Activated CD4-positive, alpha-beta T cell treated with anti-CD3 and anti-CD28 coated beads, Interleukin-2, amount 50 U/mL, for 4 hours (primary cell): ENCODE measurements at places on chromosomes 6 and 20.

DNA sequence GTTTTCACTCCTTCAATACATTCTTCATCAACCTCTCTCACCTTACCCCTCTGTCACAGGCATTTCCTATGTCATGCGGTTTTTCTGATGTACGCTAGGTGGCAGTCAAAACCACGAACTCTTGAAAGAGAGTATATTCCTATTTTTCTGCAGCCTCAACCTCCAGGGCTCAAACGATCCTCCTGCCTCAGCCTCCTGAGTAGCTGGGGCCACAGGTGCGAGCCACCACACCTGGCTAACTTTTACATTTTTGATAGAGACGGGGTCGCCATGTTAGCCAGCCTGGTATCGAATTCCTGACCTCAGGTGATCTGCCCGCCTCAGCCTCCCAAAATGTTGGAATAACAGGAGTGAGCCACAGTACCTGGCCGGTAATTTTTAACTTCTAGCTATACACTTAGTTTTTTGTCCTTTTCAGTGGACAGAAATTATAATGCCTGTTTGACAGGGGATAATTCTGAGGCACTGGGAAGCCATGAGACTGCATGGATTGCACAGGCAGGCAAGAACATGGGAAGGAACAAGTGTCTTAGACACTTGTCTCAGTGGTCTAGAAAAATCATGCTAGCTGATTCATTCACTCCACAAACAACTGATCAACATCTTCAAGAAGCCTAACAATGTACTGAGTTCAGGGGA, 22.5 kb upstream of the HFE start:
- peak; percentile 29 for DNase-seq

DNA sequence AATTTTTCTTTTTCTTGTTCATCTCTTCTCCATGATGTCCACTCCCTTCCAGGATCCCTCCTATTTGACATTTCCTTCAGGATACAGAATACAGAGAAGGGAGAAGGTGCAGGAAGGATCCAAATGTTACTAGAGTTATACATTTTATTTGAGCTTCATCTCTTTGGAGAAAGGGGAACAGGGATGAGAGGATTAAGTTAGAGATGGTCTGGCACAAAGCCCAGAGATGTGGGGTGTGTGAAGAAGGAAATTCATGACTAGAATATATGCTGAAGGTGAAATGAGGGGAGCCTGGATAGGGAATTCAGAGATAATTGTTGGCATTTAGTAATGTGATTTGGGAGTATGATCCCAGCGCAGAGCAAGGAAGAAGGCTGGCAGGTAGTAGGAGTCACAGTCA, 22.5 kb upstream of the SRPK1 start:
- DNase-seq = no peak

DNA sequence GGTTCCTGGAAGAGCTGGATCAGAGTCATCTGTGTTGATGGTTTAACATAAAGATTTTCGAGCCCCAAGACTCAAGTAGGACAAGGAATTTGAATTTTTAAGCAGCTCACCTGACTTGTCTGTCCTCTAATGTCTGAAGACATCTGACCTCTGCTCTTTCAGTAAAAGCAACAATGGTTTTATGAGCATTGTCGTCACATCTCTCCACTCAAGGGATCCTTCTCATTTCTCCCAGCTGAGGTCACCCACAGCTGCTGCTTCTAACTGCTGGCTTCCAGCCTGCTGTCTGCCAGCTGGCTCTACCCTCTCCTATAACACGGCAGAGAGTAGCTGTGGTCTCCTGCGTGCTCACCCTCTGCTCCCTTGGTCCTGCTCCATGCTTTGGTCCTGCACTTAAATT, 24.7 kb upstream of the HDAC2 start:
- no peak for DNase-seq

DNA sequence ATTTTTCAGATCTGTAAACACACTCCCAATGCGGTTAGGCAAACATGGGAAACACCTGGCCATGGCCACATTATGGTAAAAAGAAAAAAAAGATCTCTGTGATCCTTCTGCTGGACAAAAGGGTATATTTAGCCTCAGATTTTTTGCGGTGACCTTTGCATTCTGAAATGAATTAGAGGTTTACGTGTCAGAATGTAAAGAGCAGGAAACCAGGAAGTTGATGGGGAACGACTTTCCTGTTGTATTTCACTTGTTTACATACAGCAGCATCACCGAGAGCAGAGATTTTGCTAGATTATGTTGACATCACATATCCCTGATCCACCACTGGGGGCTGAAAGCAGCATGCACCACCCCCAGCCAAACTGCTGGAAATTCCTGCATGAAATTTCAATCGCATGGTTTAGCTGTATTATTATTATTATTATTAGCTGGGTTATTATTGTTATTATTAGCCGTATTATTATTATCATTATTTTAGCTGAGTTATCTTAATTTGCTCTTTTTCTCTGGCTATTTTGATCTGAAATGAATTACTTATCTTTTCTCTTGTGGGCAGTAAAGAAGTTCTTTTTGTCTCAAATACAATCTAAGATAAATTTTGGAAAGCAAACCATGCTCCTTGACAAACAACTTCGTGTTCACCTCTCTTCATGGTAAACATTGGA, 189.4 kb downstream of the ZFP64 start:
- DNase-seq = no peak

- no peak for DNase-seq
These were observed 33.5 kb upstream of the MANEA start for GRCh38 chr6:95543798-95544197.

- DNase-seq = no peak
These were observed 75.2 kb upstream of the GLP1R start for GRCh38 chr6:38973178-38974057.

- no peak for DNase-seq
These were observed 350.8 kb downstream of the RNGTT start for GRCh38 chr6:88612631-88613030.

DNA sequence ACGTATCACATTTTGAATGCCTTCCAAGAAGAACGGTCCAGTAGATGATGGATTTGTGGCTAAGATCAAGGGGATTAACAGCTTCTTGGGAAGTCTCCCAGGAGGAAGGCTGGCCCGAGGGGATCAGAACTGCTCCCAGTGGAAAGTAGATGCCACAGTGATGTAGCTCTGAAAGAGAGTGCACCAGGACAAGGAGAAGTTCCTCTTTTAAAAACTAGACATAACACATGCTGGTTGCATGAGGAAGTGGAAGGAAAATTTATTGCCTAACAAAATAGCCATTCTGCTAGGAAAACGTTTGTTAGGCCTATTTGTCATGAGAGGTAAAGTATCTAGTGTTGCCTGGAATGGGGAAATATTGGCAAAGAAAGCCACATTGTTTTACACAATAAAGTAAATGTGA, 87.8 kb downstream of the CDH26 start:
- DNase-seq = no peak

- no peak for DNase-seq
These were observed 141.1 kb downstream of the PDSS2 start for GRCh38 chr6:107318100-107318736.

GRCh38 chr20:36974660-36975059, 23.2 kb upstream of the SAMHD1 start:
- DNase-seq = no peak

DNA sequence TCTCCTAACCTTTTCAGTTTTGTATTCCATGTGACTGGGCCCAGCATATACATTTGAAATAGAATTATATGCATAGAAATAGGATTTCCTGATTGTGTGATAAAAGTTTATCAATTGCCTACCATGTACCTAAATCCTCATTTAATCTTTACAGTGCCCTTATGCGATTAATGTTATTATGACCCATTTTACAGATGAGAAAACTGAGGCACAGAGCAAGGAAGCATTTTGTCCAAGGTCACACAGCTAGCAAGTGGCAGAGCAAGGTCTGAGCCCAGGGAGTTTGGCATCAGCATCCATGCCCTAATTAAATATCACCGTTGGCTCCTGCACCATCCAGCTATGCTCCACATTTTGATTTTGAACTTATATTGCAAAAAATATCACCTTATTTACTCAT, 28.2 kb upstream of the PAX1 start:
- no peak for DNase-seq

DNA sequence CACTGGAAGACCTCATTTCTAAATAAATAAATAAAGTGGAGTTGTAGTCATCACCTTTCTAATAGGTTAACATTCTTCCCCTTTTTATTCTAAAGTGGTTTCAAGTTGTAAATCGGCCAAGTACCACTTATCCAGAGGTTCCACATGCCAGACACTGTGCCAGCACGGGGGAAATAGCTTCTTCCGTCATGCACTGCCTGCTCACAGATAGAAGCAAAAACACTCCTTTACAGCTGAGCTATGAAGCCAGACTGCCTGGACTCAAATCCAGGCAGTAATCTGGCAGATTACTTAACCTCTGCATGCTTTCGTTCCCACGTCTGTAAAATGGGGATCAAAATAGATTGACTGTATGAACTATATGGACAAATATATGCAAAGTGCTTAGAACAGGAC, 17.2 kb upstream of the SCML4 start:
- no peak for DNase-seq

DNA sequence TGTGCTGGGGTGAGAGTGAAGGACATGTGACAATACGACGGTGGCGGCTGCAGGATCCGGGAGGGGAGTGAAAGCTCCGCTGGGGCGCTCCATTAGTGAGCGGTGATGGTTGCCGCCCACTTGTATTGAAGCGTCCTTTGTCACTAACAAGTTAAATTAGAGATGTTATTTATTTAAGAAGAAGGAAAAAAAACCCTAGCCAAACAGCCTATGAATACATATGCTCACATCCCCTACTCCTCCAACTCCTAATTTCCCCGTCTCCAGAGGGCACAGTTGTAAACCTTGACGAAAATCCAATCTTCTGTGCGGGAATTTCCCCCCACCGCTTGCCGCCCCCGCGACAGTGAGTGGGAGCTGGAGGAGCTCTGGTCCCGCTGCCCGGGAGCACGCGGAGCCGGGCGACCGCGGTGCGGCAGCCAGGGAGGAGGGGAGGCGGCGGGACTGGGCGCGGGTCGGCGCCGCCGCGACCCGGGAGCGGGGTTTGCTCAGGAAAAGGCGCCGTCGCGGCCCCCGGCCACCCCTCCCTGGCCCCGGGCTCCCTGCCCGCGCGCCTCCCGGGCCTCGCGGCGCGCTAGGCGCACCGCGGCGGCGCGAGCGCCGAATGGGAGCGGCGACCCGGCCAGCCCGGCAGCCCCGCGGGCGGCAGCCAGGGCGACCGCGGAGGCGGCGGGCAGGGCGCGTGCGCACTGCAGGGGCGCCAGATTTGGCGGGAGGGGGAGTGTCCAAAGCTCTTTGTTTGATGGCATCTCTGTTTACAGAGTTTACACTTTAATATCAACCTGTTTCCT, at the start of gene MYB:
TSS of gene MYB (plus strand) at position 767 of the 791 bp plus-strand sequence. CDS start 206 bp downstream, outside the sequence.
- peak; percentile 59 for DNase-seq

- peak; percentile 59 for DNase-seq
These were observed 47.1 kb upstream of the ENTPD6 start for GRCh38 chr20:25148181-25148981.

GRCh38 chr20:695165-695866, 19.7 kb upstream of the SCRT2 start:
- no peak for DNase-seq

GRCh38 chr6:35922139-35922554, 1.2 kb upstream of the SRPK1 start:
- no peak for DNase-seq

DNA sequence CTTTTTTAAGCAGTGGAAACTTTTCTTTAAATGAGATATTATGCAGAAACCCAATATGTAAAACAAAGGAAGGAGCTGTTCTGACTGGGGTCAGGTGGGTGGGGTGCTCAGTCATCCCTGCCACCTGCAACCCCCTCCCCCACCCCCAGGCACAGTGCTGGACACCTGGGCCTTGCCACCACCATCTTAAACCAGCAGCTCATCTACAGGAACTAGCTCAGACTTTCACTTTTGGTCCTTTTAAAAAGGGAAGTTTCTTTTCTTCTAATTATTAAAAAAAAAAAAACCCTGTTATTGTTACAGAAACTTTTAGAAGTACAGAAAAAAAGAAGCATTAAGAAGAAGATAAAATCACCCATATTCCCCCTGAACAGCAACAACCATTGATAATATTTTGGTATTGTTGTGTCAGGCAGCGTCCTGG, 37.1 kb downstream of the PPP1R16B start:
- DNase-seq = peak; percentile 71

GRCh38 chr6:27293436-27294098, 18.5 kb downstream of the POM121L2 start:
- DNase-seq = no peak

DNA sequence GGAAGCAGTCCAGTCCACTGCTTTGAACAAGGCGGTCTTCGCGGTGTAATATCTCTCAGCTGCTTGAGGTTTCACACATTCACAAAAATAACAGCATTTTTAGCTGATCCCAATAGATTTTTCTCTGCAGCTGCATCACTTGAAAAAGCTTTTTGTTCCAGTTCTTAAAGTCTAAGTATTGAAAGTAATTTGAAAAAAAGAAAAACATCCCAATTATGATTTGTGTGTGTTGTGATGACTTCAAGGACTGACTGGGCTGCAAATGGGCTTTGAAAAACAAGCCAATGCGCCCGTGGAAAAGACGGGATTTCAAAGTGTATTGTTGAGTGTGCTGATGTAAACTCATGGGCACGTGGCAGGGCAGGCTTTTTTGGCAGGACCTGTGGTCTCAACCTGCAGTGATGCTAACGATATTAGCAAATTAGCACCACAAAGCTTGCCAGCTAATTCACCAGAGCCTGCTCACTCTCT, 151.1 kb downstream of the TMEM242 start:
- DNase-seq = no peak

DNA sequence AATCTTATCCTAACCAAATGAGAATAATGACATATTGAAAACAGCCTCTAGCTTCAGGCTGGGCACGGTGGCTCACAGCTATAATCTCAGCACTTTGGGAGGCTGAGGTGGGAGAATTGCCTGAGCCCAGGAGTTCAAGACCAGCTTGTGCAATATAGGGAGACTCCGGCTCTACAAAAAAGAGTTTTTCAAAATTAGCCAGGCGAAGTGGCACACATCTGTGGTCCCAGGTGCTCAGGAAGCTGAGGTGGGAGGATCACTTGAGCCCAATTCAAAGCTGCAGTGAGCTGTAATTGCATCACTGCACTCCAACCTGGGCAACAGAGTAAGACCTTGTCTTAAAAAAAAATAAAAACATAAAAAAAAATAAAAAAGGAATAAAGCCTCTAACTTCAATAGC, 4.7 kb downstream of the TUBB2A start:
- DNase-seq = no peak

DNA sequence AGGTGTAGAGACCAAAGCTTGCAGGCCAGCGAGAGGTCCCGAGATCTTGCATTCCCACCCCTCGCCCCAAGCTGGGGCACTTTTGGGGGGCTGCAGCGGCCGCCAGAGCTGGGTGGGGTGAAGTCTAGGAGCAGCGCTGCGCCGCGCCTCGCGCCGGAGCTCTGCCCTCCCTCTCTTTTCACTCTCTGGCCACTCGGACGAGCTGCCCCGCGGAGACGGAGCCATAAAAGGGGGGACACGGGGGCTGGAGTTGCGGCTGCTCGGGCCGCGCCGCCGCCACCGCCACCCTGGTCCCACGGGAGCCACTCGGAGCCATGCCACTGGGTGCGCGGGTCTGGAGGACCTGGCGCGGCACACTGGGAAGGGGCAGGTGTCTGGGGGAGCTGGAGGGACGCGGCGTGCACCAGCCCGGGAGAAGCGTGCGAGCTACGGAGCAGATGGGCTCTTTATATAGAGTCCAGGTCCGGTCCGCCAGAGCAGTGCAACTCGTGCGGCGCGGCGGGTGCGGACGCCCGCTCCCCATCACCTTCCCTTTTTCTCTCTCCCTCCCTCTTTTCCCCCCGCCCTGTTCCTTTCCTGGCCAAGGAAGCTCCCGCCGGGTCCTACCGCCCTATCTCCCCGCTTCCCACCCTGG, 687 bp upstream of the HTR1B start:
- no peak for DNase-seq

- no peak for DNase-seq
These were observed 13.3 kb downstream of the DUSP22 start for GRCh38 chr6:305371-306206.

GRCh38 chr6:452301-453067, 60.9 kb downstream of the IRF4 start:
- no peak for DNase-seq
